Heart left ventricle (tissue), 16 donors: ENCODE measurements at places on chromosomes 6 and 20. TPM values are rescaled to one million over a fixed set of nuclear protein-coding genes. Genes with fewer than 3 reads are reported as not detected.
A peak's percentile ranks its signal among the peaks of the same experiment; 100 is the strongest.

- DNase-seq, result no peak
Observed at GRCh38 chr20:15637950-15638754, 935.1 kb downstream of the KIF16B start.

DNA sequence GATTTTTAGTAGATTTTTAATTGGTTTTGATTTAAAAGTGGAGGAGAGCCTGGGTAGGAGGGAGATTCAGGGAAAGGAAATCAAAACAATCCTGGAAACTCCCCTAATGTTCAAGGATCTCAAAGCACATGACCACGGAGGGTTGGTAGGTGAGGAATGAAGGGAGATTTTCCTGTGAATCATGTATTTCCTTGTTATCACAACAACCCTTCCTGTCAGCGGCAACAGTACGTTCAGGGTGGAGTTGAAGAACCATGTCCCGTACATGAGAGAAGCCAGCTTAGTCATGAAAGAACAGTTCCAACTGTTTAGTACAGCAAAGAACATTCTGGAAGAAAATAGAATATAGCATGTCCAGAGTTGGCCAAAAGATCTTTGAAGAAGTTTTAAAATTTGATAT is 79.4 kb upstream of the SCAF8 start:
- DNase-seq, result peak; percentile 35

MMP24 gene
- polyA plus RNA-seq, result 0.19 TPM

DNA sequence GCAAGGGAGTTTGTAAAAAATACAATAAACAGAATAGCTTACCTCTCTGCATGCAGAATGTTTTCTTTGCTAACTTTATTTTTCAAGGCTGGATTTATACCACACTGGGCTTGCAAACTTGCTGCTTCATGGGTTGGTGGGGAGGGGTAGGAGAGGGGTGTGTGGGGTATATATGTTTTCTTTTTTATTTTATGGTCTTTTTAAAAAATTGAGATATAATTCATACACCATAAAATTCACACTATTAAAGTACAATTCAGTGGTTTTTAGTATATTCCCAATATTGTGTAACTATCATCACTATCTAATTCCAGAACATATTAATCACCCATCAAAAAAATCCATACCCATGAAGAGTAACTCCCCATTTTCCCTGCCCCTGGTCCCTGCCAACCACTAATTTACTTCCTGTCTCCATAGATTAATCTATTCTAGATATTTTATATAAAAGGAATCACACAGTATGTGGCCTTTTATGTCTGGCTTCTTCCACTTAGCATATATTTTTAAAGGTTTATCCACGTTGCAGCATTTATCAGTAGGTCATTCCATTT is 14.3 kb upstream of the TRPC4AP start:
- no peak for DNase-seq

DNA sequence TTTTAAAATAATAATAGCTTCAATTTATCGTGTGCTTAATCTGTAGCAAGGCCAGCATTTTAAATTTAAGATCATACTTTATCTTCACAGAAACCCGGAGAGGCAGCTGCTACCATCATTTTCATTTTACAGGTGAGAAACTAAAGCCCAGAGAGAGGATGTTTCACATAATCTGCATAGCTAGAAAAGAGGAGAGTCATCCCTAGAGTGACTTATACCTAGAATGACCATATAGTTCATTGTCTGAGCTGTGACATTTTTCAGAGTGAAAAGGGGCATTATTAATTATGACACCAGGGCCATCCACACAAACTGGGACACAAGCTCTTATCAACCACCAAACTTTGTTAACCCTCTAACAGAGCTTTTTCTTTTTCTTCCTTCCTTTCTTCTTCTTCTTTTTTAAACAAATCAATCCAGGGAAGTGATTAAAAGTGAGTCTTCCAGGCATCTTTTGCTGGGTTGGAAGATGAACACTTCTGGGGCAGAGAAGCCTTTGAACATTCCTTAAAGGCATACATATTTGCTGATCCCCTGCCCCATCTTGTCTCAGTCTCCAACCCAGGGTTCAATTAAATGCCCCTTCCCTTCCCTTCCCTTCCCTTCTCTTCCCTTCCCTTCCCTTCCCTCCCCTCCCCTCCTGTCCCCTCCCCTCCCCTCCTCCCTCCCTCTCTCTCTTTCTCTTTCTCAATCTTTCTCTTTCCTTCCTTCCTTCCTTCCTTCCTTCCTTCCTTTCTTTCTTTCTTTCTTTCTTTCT is 272.5 kb upstream of the JAG1 start:
- no peak for DNase-seq

- no peak for DNase-seq
Observed at GRCh38 chr6:12280458-12280857, 9.7 kb upstream of the EDN1 start.

GRCh38 chr6:30556066-30556905 is at the start of gene GNL1:
TSS of gene GNL1 (minus strand) at chr6:30556489. CDS start at chr6:30556203, 286 bp downstream.
- DNase-seq, result peak; percentile 93
